Sciatic nerve (tissue), 2 donors: ENCODE measurements at places on chromosomes 1 and 21.

GRCh38 chr1:112866151-112866550, 89.8 kb downstream of the SLC16A1 start:
- DNase-seq: no peak

- no peak for DNase-seq
These were observed 8.4 kb downstream of the RGS2 start for GRCh38 chr1:192817246-192817645.

GRCh38 chr21:39003982-39004633, 179.1 kb downstream of the PSMG1 start:
- DNase-seq: no peak

- peak; percentile 66 for DNase-seq
These were observed 176.5 kb downstream of the TGFB2 start for GRCh38 chr1:218521414-218522169.

DNA sequence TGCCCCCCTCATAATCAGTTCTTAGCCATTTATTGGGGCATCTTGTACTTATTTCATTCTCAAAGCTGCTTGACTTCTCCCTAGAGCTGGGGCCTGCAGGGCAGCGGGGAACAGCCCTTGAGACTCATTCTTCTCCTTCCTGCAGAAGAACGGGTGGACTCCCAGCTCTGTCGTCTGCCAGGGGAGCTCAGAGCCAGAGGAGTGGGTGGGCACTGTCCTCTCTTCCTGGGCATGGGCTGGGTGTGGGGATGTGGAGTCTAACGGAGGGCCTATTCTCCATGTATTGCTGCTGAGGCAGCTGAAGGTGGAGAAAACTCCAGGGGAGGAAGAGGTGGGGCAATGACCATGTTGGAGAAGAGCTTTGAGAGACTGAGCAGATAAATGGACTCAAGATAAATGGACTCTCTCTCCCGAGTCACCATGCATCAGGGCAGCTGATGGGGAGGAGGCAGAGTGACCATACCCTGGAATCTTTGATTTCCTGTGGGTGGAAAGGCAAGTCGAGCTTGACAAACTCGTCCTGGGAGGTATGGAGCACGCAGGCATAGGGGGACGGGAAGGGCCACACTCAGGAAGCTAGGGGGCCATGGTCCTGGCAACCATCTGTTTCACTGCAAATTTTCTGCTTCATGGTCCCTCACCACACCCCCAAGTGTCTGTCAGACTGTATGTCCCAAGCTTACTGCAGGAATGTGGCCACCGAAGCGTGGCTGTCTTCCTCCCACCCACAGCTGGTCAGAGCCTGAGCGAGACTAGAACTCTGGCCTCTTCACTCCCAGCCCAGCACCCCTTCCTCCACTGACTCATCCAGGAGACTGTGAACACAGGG, 56.9 kb upstream of the ATP2B4 start:
- no peak for DNase-seq

- no peak for DNase-seq
These were observed 300.8 kb downstream of the RRAGC start for GRCh38 chr1:38558500-38559445.

- DNase-seq: no peak
These were observed 21.5 kb downstream of the LTN1 start for GRCh38 chr21:28971171-28971570.

- DNase-seq: peak; percentile 83
These were observed 10.8 kb upstream of the PLEKHG5 start for GRCh38 chr1:6502000-6502891.
